Fibroblast of skin of left biceps (primary cell): ENCODE measurements at places on chromosomes 1 and 21.

DNA sequence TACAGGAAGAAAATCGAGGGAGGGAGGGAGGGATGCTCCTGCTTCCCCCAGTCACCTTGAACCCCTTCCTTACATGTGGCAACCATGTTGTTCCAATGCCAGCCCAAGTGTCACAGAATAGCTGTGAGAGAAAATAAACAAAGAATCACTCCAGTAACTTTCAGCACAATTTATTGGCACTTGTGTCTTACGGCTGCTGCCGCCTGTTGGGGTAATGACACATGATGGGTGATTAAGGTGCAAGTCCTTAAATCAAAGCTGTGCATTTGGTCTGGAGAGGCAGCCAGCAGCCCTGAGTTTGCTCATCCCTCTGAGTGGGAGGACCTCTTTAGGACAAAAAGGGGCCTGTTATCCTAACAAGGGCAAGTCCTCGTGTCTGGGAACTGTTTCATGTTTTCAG lies 377.7 kb downstream of the PCP4 start:
- DNase-seq, result no peak

GRCh38 chr1:86155807-86156565 lies 586 bp downstream of the COL24A1 start:
- no peak for DNase-seq

- no peak for DNase-seq
Observed at GRCh38 chr1:71196685-71197084, 115.8 kb upstream of the ZRANB2 start.

DNA sequence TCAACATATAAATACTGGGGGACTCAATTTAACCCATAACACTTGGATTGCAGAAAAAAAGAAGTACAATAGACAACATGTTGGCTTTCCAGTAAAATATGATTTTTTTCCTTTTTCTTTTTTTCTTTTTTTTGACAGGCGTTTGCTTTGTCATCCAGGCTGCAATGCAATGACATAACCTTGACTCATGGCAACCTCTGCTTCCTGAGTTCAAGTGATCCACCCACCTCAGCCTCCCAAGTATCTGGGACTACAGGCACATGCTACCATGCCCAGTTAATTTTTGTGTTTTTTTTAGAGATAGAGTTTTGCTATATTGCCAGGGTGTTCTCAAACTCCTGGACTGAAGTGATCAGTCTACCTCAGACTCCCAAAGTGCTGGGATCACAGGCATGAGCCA lies 1512.0 kb upstream of the PRMT6 start:
- DNase-seq, result no peak

DNA sequence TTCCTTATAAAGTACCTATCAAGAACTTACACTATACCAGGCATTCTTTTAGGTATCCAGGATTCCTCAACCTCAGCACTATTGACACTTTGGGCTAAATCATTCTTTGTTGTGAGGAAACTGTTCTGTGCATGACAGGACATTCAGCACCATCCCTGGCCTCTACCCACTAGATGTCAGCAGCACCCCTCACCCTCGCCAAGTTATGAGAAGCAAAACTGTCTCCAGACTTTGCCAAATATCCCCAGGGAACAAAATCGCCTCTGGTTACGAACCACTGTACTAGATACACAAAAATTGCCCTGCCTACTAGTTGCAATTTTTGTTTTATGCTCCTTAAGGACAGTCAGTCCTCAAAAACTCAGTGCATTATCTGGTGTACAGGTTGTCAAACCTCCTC lies 35.7 kb downstream of the PALMD start:
- DNase-seq, result no peak

DNA sequence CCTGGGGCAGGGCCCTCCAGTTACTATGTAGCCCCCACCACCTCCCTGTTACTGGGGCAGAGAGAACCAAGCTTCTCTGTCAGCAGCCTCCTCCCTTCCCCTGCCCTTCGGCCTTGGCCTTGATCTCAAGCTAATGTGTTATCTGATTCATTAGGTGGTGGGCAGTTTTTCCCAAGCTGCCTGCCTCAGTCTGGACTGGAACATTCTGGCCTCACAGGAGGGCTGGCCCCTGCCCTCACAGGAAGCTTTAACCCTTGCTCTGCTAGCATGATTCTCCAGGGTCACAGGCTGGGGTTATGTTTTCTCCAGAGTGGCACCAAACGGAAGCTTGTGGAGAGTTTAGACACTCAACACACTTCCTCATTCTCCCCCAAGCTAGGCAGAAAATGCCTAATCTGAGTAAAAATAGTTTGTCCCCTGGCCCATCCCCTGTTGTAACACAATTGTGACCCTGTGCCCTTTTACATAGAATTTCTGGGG lies 37.2 kb upstream of the SLC6A9 start:
- DNase-seq, result no peak

DNA sequence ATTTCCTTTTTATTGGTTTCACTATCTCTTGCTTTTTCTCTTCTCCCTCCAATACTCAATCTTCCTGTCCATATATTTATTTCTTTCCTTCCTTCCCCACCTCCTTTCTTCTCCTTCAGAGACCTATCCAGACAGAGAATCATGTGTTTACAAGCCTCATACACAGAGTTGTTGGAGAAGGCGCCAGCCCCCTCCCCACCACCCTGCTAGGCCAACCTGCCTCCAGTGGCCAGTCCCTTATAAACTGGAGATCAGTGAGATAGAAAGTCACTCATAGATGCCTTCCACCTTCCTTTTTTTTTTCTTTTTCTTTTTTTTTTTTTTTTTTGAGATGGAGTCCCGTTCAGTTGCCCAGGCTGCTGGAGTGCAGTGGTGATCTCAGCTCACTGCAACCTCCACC lies 53.3 kb downstream of the CD247 start:
- no peak for DNase-seq
